ENCODE measurements at places on chromosomes 11 and 22.

- DNase-seq, result no peak
Measured at GRCh38 chr11:810040-810567, 337 bp downstream of the RPLP2 start.

GRCh38 chr11:95585069-95585751, 204.4 kb downstream of the FAM76B start:
- DNase-seq, result no peak

DNA sequence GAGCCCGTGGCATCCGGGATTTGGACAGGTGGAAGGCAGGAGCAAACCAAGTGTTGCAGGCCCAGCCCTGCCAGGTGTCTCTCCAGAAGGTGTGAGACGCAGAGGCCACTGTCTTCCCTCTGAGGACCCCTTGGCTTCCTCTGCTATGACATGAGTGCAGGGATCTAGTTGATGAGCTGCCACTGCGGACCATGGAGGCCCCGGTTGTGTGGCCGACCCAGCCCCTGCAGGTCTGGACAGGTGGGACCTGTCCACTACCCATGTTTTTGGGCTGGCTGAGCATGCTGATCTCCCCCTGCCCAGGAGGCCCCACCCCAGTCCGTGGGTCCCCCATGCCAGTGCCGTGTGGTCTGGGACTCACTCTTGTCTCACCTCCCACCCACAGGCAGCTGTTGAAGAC, 22.9 kb downstream of the PRR5 start:
- no peak for DNase-seq

DNA sequence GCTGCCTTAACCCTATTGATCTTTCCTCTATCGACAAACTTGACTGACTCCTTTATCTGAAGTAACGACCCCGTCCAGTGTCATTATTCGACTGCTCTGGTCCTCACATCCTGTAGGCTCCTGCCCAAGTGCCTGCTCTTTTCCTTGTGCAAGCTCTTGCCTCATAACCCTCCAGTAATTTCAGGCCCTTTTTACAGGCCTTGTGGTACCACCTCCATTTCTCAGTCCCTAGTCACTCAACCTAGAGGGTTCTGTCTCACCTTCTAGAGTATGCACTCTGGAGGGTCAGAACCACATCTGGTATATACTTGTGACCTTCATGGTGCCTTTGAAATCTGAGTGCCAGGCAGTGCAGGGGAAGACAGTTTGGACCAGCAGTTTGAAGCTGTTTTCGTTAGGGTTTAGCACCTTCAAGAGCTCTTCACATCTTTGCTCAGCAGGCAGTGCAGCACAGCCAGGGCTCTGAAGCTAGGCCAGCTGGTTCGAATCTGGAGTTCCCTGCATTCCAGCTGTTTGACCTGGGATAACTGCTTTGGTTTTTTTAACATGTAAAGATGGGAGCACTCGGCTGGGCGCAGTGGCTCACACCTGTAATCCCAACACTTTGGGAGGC, 11.2 kb downstream of the SNRPD3 start:
- DNase-seq, result no peak

DNA sequence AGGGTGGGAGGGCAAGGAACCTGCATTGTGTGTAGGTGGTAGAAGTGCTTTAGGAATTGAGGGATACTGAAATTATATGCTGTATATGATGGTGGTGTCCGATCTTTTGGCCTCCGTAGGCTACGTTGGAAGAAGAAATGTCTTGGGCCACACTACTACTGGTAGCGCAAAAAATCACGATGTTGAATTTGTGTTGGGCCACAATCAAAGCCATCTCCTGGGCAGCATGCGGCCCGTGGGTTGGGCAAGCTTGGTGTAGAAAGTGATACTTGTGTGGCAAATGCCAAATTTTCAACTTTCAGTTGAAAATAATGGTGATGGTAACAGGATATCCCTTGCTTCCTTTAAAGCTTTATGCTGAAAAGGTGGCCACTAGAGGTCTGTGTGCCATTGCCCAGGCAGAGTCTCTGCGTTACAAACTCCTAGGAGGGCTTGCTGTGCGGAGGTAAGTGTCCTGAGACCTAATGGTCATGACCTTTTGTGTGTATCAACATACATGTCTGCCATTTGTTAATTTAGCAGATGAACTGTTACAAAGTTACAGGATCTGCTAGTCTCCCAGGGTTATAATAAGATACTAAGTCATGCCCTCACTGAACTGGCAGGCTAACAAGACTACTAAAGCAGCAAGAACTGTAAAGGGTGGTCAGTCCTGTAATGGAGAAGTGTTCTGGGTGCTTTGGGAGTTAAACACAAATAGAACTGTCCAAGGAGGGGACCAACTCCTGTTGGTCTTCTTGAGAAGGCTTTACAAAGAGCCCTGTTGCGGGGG, 2.9 kb downstream of the RPS3 start:
- DNase-seq, result no peak

- DNase-seq, result no peak
Measured at GRCh38 chr11:35012467-35013191, 96.2 kb downstream of the PDHX start.

DNA sequence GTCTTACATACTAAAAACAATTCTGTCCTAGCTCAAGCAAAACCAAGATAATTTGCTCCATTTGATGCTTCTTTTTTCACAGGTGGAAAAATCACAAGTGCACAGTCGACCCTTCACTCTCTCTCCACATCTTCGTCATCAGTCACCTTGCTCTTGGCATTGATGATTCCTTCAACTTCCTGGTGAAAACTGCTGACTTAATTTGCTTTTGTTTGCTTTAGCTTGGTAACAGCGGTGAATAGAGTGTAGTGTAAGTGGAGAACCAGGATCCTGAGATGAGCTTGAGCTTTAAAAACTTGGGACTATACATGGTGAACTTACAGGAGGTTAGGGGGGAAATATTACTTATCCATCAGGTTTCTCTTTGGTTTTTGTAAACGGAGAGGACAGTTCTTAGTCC, 331.1 kb upstream of the ARHGAP42 start:
- DNase-seq, result no peak

DNA sequence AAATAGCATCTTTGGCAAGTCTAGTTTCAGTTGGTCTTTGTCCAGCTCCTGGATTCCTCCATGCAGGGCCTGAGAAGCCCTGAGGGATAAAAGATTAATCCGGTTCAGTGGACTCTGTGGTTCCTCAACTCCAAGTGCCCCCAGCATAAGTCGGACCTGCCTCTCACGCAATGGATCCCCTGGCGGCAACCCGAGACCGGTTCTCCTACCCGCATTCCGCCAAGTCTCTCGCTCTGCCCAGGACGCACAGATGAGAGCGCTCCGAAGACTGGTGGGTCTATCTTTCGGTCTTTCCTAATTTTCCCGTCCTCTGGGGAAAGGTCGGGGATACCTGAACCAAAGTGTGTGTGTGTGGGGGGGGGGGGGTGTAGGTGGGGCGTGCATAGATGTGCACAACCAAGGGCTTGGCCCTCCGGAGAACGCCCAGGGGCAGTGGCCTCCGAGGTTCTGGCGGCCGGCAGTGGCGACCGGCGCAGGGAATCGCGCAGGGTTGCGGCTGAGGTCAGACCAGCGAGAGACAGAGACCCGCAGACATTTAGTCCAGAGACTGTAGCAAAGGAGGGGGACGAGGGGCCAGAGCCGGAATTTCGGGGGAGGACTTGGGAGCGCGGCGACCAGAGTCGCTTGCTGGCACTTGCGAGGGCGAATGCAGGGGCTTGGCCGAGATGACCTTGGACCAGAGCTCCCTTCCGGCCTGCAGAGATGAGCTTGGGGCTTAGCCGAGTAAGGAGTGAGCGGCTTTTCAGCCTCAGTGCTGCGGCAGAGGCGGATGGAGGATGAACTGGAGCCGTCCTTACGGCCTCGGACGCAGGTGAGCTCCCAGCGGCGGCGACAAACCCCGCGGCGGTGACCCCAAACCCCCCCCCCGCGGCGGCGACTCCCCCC, 712 bp upstream of the SLC2A11 start:
- no peak for DNase-seq

- no peak for DNase-seq
Measured at GRCh38 chr22:48864748-48865147, 962.9 kb downstream of the BRD1 start.

- no peak for DNase-seq
Measured at GRCh38 chr11:61980783-61981541, 13.5 kb upstream of the FTH1 start.

GRCh38 chr11:125603207-125603606, 10.6 kb downstream of the STT3A start:
- DNase-seq, result no peak

GRCh38 chr11:5690736-5691135, 1.1 kb downstream of the TRIM22 start:
- DNase-seq, result no peak

DNA sequence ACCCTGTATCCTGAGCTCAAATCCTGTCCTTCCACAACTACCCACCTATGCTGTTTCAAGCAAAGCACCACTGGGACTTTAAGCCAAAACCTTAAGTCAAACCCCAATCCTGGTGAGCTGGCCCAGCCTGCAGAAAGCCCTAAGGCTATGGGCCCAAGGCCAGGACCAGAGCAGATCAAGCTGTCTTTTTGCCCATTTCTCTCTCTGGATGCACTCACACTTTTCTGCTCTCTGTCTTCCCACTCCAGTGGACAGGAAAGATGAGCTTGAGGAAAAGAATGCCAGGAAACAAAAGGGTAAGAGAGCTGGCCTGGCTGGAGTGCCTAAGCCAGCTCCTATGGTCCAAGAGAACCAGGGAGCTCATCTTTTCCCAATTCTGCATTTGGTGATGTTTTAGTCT, 284.3 kb upstream of the ISX start:
- DNase-seq, result no peak

DNA sequence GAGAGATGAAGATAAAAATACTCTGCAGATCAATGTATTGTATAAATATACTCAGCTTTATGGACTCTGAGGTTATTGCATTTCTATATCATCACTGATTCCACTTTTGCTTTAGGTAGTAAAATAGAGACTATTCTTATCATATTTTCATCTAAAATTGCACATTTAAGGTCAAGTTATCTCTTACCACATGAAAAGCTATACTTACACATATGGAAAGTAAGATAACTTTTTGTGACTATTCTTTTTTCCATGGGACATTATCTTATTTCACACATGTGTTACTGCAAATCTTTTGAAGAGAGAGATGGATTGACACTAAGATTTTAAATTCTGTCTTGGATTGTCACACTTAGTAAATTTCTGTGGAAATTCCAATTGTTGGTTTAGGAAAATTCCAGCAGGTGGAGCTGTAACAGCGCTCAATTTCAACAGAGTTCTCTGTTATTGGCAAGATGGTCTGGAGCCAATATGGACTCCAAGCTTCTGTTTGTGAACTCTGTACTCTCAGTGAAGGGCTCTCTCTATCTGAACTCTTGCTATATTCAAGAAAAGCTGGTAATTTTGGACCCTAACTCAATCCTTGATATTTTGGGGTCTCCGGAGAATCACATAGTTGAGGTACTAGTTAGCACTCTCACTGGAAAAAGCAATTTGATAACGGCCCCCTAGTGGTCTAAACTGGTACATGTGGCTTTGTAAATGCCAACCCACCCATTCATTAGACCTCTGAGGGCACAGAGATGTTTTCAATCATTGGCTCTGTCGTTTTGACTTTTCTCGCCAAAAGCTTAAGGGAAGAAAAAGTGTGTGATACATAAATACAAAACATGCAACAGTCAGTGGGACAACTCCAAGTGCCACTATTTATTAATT, 429.7 kb downstream of the ETS1 start:
- DNase-seq, result no peak

GRCh38 chr11:93733474-93733873, 7.8 kb downstream of the TAF1D start:
- DNase-seq, result no peak

GRCh38 chr11:118281284-118281683, 17.2 kb upstream of the MPZL2 start:
- no peak for DNase-seq
